ENCODE measurements at places on chromosomes 2 and 18. TPM values are rescaled to one million over a fixed set of nuclear protein-coding genes. Genes with fewer than 3 reads are reported as not detected.

DNA sequence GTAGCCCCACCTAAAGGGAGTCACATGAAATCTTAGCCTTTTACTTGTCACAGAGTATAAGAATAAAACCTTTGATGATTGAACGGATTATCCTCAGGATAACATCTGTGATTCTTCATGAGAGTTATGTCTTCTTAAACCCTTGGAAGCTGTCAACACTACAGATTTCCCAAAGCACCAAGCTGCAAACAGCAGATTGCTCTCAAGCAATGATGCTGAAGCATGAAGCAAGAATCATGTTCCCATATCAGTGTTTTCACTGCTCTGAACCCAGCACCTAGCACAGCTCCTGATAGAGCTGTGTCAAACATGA lies 47.6 kb upstream of the CELF4 start:
- no peak for DNase-seq

GRCh38 chr2:46893269-46893939 lies 22.2 kb downstream of the MCFD2 start:
- no peak for DNase-seq

GRCh38 chr2:54086157-54086556 lies 29.3 kb upstream of the ACYP2 start:
- DNase-seq = no peak

DNA sequence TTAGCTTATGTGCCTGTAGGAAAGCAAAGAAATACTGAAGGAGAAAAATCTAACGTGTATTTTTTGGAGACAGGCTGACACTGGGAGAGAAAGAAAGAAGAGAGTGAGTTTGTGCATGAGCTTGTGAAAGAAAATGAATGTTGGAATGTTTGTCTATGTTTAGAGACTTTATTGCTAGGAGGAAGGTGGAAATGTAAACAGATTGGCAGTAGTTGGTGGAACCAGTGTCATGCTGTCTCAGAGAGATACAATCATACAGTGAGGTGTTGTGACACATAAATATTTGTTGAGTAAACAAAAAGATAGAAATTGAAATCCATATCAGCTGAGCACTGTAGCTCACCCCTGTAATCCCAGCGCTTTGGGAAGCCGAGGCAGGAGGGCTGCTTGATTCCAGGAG lies 222.2 kb upstream of the MEIS1 start:
- DNase-seq = no peak

DNA sequence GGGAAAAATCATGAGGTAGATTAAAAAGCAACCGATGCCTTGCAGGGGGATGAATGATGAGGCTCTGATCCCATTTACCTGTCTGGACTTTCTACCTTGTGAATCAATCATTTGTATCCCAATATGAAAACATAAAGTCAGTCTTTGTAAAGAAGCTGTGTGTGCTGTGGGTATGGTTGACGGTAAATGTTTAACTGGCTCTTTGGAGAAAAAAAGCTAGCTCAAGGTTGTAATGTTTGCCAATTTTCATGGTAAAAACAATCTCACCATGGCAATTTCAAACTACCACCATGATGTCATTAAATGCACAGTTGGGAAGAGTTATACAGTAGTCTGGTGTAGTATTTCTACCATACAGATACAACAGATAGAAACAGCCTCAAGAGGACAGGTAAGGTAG lies 14.6 kb downstream of the TTR start:
- DNase-seq = no peak

DNA sequence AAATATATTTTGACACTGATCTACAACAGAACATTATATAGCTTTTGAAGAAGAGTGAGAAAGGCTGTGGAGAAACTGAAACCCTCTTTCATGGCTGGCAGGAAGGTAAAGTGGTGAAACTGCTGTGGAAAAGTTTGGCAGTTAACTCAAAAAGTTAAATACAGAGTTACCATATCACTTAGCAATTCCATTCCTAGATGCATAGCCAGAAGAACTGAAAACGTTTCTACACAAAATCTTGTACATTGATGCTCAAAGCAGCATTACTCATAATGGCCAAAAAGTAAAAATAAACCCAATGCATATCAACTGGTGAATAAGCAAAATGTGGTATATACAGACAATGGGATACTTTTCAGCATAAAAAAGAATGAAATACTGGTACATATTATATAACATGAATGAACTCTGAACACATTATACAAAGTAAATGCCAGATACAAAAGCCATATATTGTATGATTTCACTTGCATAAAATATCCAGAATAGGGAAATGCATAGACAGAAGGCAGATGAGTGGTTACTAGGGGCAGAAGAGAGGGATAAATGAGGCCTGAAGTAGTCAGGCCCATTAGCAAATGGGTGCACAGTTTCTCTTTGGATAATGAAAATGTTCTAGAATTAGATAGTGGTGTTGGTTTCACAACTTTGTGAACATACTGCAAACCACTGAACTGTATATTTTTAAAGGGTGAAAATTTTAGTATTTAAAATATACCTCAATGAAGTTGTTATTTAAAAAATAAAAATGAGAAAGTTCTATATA lies 114.3 kb downstream of the DYM start:
- DNase-seq = no peak

DNA sequence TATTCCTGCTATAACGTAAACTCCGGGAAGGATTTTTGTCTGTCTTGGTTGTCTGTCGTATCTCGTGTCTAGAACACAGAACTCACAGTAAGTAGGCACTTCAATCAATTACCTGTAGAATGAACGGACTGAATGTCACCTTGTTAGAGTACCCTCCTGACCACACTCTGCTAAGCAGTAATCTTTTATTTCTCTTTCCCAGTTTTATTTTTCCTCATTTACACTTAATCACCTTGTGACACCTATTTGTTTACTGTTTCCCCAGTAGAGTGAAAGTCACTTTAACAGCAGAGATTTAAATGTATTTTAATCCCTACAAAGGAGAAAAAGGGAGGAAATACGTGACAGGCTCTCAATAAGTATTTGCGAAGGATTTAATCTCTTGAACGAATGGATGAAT lies 514 bp upstream of the EPB41L5 start:
- DNase-seq = no peak

DNA sequence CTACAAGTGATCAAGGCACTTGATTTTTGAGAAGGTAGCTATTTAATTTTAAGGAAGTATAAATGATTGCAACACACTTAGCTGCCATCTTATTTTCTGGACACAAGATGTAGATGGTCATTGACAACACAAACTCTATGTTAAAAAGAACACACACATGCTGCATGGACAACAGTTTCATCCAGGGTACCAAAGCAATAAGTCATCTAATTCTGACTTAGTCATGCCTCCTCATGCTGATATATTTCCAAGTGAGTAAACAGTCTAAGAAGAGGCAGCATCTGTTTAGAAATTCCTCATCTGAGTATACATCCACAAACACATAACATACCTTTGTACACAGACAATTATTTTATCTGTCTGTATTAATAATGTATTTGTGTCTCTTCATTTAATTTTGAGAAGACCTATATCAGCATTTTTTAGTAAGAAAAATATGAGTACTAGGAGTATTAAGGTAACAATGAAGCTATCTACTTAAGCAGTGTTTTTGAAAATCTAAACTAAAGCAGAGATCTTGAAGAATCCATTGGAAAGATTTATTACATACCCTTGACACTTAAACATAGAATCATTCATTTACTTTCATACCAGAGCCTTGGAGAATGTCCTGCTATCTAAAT lies 84.9 kb downstream of the SCN1A start:
- DNase-seq = no peak

The CDCA7 gene
- not detected for total RNA-seq

The ANKRD62 gene
- 0.55 TPM for total RNA-seq

The MBP gene
- total RNA-seq = 30.7 TPM

The APOB gene
- total RNA-seq = 2.1 TPM
